ENCODE measurements at places on chromosomes 2 and 18. TPM values are rescaled to one million over a fixed set of nuclear protein-coding genes. Genes with fewer than 3 reads are reported as not detected.

GRCh38 chr2:32260376-32260775 lies 4.3 kb downstream of the NLRC4 start:
- H3K27me3 ChIP-seq = no peaks in the 10 kb centered on the region
- no peak overlapping the region for H3K27ac ChIP-seq
- no peaks in the 10 kb centered on the region for H3K36me3 ChIP-seq
- no peak for DNase-seq
- no peak overlapping the region for H3K4me3 ChIP-seq
- no peaks in the 10 kb centered on the region for H3K4me1 ChIP-seq

DNA sequence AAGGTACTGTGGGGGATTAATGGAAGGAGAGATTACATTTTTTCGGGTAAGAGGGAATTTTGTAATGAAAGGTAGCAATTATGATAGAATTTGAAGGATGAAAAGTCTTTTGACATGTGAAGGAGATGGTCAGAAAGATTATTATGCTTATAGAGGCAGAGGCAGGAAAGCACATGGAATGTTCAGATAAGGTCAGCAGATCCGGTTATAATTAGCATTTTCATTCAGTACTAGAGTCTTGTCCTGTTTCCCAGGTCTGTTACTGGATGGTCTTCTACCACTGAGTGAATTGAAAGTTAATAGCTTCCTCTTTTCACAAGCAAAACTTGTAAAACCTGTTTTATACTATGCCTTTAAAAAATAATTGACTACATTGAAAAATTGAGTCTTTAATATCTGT lies 116.9 kb downstream of the PHLPP1 start:
- H3K4me1 ChIP-seq = peaks cover 11% of the 10 kb centered on the region
- no peak for DNase-seq
- H3K27ac ChIP-seq = no peak overlapping the region
- H3K4me3 ChIP-seq = no peak overlapping the region
- no peaks in the 10 kb centered on the region for H3K36me3 ChIP-seq
- H3K27me3 ChIP-seq = no peaks in the 10 kb centered on the region

DNA sequence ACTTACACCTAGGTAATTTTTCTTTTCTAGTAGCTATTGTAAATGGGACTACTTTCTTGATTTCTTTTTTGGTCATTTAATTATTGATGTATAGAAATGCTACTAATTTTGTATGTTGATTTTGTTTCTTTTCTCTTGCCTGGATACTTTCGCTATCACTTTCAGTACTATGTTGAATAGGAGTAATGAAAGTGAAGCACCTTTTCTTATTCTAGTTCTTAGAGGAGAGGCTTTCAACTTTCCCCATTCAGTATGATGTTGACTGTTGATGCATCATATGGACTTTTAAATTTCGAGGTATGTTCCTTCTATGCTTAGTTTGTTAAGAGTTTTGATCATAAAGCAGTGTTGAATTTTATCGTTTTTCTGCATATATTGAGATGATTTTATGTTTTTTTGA lies 142.5 kb downstream of the CDH19 start:
- no peak overlapping the region for H3K4me3 ChIP-seq
- no peaks in the 10 kb centered on the region for H3K4me1 ChIP-seq
- H3K27ac ChIP-seq = no peak overlapping the region
- peaks cover 2% of the 10 kb centered on the region for H3K27me3 ChIP-seq
- DNase-seq = no peak

DNA sequence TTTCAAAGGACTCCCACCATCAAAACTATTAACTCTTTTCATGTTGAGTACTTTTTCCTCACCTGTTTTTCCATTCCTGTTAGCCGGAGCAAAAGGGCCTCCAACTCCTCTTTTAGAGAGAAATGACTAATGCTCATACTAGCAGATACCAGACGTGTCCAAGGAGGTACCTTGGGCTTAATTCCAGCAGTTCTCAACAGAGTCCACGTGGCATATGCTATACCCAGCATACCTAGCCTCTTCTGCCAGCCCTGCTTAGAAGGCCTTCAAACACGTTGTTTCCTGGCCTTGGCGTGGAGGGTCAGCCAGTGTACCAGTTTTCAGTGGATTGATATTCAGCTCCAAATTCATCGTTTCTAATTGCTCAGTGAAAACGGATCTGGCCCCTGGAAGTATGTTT lies 123.9 kb downstream of the MGAT5 start:
- peaks cover 10% of the 10 kb centered on the region for H3K27me3 ChIP-seq
- no peak overlapping the region for H3K27ac ChIP-seq
- DNase-seq = no peak
- no peaks in the 10 kb centered on the region for H3K36me3 ChIP-seq
- no peak overlapping the region for H3K4me3 ChIP-seq
- peaks cover 5% of the 10 kb centered on the region for H3K4me1 ChIP-seq

DNA sequence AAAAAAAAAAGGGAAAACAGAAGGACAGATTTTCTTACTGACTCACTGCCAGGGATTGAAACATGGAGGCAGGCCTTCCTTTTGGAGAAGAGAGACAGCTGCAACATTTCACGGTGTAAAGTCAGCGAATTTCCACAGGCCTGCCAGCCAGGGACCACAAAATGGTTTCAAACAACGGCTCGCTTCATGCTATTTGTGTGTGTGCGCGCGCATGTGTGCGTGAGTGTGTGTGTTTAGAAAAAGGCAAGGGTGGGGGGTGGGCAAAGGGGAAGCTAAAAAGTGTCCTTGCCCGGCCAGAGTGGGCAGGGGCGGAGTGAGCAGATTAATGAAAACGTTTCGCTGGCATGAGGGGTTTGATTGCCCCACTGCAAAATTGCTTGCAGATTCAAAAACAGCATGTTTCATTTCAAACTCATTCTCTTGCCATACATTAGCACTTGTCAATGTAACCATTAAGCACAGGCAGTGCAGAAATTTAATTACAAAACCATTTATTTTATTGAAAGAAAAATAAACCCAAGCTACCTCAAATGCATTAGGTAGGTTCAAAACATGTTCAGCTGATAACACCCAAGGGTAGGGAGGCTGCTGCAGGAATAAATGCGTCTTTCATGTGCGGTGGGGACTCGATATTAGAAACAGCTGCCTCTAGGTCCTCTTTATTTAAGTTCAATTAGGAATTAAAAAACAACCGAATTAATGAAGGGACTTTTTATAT lies 182.1 kb upstream of the SIX2 start:
- DNase-seq = no peak
- H3K4me3 ChIP-seq = no peak overlapping the region
- H3K27me3 ChIP-seq = peaks cover 5% of the 10 kb centered on the region
- peaks cover 8% of the 10 kb centered on the region for H3K4me1 ChIP-seq
- peaks cover 6% of the 10 kb centered on the region for H3K36me3 ChIP-seq
- no peak overlapping the region for H3K27ac ChIP-seq

DNA sequence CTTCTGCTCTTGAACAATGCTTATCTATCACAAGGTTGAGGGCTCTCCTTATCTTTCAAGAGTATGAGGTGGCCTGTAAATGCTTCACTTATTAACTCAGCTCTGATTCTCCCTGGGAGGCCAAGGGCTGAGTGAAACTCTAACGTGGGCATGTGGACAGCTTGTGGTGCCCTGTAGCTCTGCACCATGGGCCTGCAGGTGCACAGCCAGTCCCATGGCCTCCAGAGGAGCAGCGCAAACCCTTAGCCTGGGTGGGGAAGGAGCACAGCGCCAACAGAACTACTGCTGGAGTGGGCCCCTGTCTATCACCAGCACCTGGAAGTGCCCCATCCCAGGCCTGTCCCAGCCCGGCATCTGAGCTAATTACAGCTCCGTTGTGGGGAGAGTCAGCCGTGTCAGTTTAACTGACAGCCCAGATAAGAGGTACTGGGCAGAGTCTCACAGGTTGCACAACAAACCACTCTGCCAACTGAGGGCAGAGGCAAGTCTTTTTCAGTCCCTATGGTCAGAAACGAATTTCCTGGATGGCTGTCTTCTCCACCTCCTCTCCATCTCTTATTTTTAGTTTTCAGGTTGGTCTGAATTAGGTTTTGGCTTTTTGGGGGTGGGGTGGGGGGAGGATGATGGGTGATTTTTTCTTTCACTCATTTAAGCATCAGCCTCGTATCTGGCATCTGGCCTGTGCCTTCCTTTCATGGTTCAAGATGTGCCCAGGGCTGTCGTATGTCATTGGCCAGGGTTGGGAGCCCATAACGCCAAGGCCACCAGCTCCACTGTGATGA lies 219.5 kb downstream of the BCL2 start:
- H3K27ac ChIP-seq = no peak overlapping the region
- peaks cover 14% of the 10 kb centered on the region for H3K36me3 ChIP-seq
- H3K4me1 ChIP-seq = peaks cover 2% of the 10 kb centered on the region

- H3K36me3 ChIP-seq = no peaks in the 10 kb centered on the region
- DNase-seq = no peak
- H3K4me1 ChIP-seq = no peaks in the 10 kb centered on the region
- no peak overlapping the region for H3K27ac ChIP-seq
- H3K27me3 ChIP-seq = no peaks in the 10 kb centered on the region
Observed at GRCh38 chr2:188196343-188197008, 95.2 kb upstream of the GULP1 start.

- H3K4me1 ChIP-seq = no peaks in the 10 kb centered on the region
- H3K27ac ChIP-seq = no peak overlapping the region
- H3K4me3 ChIP-seq = no peak overlapping the region
- no peaks in the 10 kb centered on the region for H3K27me3 ChIP-seq
- H3K36me3 ChIP-seq = peaks cover 5% of the 10 kb centered on the region
Observed at GRCh38 chr18:13418013-13418710, 199.6 kb downstream of the LDLRAD4 start.

DNA sequence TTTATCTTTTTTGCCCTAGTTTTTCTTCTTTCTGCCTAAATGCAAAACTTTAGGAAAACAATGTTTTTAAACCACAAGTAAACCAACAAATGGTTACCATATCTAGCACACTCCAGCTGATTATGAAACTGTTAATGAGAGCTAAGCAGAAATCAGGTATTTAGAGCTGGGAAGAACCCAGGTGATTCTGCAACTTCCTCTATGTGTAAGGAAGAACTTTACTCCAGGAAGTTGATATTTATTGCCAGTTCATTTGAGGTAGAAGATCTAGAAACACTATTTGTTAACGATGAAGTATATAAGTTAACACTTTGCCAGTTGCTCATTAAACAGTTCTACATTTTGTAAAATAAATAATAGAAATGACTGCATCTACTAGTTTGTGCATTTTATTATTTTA lies 409.7 kb downstream of the XIRP2 start:
- peaks cover 9% of the 10 kb centered on the region for H3K27me3 ChIP-seq
- H3K27ac ChIP-seq = no peak overlapping the region
- no peaks in the 10 kb centered on the region for H3K36me3 ChIP-seq
- no peak overlapping the region for H3K4me3 ChIP-seq

DNA sequence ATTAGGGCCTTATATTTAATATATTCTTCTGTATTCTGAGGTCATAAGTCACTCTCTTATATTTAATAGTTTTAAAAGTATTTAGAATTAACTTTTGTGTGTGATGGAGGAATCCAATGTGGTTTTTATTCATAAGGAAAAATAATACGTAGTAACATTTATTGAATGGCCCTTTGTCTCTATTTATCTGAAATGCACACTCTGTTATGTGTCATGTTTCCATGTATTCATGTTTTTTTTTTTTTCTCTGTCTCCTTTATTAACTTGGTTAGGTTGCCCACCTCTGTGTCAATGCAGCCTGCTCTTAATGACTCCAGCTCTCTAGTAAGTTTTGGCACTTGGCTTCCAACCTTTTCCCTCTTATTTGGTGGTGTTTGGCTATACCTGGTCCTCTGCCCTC lies 33.8 kb downstream of the RNF144A start:
- no peaks in the 10 kb centered on the region for H3K36me3 ChIP-seq
- H3K4me1 ChIP-seq = peaks cover 43% of the 10 kb centered on the region
- H3K27ac ChIP-seq = no peak overlapping the region
- no peak for DNase-seq
- no peak overlapping the region for H3K4me3 ChIP-seq

DNA sequence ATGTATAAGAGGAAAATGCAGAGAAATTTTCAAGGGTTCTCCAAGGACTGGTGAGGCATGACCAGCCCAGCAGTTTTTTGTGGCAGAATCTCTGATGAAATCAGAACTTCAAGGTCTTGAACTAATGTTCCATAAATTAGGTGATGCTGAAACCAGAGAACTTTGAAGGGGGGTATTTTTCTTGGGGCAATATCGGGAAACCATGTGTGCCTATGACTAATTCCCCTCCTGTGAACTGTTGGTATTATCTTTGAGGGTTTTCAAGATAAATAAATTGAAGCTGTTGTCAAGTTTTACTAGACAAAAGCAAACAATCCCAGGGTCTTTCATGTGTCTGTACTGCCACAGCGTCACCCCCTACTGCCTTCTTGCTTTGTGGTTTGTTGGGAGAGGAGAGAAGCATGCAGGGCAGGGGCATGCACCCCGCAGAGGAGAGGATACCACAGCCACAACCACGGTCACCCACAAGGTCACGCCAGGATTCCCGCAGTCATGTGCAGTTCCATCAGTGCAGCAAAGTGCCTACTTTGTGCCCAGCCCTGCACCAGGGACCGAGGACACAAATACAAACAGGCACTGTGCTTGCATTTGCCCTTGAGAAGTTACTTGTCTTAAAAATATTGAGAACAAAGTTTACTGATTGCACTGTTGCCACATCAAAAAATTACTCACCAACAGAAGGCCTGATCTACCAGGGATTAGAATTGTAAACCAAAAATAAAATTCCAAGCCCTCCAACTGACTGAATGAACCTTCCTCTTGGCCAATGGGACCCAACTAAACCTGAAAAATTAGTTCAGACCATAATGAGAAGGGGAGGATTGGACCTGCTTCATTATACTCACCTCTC lies 413.3 kb upstream of the TRIB2 start:
- DNase-seq = no peak
- no peaks in the 10 kb centered on the region for H3K36me3 ChIP-seq

Gene UGT1A4
- total RNA-seq = not detected

Gene SULT1C2
- not detected for total RNA-seq
